Iris pigment epithelial cell (primary cell): ENCODE measurements at places on chromosomes 13 and 19.

DNA sequence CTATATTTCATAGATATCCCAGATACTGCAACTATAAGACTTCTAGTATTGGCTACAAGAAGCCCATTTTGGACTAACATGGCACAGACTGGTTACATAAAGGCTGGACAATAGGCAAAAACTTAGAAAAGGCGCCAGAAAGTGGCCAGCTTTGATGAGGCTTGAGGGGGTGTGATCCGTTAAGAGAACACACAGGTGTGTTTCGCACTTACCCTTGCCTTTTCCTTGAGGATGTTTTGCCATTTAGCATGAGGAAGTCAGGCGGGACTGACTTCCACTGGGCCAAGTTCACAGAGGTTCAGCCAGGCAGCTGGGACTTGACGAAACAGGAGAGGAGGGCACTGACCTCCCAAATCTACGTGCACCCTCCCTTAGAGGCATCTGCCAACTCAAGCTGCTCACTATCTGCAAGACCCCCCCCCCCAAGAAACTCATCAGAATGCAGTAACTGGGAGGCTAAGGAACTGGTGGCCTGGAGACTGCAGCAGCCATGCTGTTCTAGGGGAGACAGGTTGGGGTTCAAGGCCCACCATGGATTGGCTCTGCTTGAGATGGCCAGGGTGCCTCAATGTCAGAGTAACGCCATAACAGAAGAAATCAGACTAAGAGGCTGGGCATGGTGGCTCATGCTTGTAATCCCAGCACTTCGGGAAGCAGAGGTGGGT is 4.5 kb upstream of the LIN7B start:
- no peak for DNase-seq

DNA sequence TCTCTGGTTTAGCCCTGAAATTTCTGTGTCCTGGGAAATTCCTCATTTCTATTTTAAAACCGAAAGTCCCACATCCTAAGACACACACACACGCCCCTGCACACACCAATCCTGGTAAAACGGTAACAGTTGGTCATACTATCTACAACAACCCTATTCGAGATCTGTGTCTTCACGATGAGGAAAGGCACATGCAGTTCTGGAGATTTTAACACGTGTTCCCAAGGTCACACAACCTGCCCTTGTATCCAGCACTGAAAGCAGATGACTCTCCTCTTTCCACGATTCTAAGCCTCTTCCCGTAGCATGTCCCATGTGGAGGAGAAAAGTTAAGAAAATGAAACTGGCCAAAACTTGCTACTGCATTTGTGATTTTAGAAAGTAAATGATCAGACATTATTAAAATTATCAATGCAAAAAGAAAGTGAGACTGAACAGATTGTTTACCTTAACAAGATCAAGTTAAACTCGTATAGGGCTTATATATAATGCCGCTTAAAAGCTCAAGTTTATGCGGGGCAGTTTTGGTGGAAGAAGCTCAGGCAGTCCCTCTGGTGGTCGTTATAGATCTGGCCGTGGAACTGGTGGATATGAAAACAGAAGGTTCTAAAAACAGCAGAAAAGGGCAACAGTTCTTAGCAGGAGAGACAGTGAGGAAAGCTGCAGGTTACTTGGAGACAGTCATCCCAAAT is 32.7 kb downstream of the VSTM1 start:
- DNase-seq, result no peak

- DNase-seq, result no peak
These were observed 10.7 kb downstream of the CCDC124 start for GRCh38 chr19:17943274-17944221.

GRCh38 chr19:57052081-57052480 is 67.7 kb upstream of the USP29 start:
- no peak for DNase-seq

DNA sequence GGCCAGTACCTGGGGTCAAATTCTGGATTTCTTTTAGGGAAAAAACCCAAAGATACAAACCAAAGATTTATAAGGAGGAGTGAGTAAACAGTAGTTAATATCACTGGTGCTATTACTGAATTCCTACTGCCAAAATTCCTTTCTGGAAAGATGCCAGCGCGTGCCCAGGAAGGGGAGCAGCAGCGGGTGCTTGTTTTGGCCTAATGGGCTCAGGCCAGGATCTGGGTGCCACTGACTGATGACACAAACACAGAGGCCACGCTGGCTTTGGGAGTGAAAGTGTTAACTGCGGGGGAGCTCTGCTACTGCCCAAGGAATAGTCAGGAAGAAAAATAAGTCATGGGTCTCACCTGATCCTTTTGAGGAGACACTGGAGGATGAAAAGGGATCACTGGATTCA is 61.2 kb downstream of the KLF2 start:
- DNase-seq, result no peak

GRCh38 chr13:103291798-103292572 is 225.8 kb upstream of the SLC10A2 start:
- no peak for DNase-seq

GRCh38 chr13:36778083-36778671 is 40.8 kb upstream of the RFXAP start:
- DNase-seq, result peak; percentile 71

- peak; percentile 70 for DNase-seq
These were observed 3.9 kb upstream of the SSBP4 start for GRCh38 chr19:18415178-18415867.

GRCh38 chr13:71577127-71577526 is 289.9 kb downstream of the DACH1 start:
- DNase-seq, result peak; percentile 48
